ENCODE measurements at places on chromosomes 6 and 20.
A peak's percentile ranks its signal among the peaks of the same experiment; 100 is the strongest.

DNA sequence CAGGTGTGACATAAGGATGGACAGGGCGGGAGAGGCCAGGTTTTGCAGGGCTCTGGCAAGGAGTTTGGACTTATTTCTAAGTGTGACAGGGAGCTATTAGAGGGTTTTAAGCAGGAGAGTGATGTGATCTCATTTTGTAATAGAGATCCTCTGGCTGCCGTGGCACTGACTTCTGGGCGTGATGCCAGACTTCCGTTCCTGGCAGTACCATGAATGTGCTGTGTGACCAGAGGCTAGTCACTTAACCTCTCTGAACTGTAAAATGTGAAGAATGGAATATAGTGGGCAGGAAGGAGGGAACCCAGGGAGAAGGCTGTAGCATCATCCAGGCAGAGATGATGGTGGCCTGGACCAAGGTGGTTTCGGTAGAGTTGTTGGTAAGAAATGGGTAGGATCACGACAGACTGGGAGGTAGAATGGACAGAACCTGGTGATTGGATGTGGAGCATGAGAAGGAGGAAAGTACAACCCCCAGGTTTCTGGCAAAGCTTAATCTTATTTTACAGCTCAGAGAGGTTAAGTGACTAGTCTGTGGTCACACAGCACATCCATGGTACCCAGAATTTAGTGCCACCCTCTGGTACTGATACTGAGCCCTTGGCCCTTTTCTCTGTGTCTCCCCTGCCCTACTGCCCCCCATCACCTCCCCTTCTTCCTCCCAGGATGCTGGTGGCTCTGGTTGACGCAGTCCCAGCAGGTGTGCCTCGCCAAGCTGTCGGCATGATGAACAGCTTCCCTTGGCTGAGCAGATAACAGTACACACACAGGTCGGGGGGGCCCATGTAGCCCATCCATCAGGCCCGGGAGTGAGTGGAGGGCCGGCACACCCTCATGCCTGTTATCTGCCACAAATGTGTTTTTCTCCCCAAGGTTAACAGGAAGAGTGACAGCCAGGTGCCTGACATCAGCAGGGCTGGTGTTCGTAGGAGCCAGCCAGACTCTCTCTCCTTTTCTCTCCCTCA lies 52.9 kb upstream of the CTNNBL1 start:
- DNase-seq: no peak

DNA sequence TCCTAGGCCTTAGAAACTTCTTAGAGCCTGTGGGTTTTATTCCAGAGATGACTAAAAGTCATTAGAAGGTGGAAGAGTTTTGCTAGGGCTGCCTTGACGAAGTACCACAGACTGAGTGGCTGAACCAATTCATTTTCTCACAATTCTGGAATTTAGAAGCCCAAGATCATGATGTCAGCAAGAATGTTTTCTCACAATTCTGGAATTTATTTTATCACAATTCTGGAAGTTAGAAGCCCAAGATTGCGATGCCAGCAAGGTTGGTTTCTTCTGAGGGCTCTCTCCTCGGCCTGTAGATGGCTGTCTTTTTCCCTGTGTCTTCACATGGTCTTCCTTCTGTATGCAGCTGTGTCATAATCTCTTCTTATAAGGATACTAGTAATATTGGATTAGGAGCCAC lies 672.9 kb upstream of the MARCKS start:
- DNase-seq: no peak

DNA sequence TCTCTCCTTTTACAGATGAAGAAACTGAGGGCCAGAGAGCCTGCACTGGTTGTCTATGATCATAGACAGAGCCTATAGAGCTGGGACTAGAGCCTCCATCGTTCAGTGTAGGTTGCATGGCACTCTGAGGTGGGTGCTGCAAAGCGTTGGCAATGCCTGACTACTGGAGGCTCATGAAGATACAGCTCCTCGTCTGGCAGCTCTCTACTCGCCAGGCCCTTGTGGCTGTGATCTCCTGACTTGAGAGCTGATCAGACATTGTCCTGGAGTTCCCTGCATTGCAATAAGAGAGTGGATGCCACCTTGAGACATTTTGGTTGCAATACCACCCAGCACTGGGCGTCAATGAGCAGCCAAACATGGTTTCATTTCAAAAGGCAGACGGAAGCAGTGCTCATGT lies 270.1 kb upstream of the ARID1B start:
- DNase-seq: no peak

GRCh38 chr6:90004511-90004910 lies 110.2 kb downstream of the GJA10 start:
- DNase-seq: no peak

DNA sequence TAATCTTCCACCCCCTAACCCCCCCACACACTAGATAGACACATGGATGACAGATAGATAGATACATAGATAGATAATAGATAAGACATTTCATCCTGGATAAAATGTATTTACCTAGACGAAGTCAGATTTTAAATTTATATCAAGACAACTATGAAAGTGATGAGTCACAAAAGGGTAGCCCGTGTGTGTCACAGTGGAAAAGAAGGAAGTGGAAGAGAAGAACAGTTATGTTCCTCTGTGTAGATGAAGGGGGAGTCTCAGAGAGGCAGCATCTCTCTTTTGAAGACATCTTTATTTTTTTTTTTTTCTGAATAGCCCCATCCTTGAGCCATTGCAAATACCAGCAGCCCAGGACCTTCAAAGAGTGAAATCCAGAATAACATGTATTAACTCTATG lies 121.7 kb upstream of the VGLL2 start:
- DNase-seq: no peak

DNA sequence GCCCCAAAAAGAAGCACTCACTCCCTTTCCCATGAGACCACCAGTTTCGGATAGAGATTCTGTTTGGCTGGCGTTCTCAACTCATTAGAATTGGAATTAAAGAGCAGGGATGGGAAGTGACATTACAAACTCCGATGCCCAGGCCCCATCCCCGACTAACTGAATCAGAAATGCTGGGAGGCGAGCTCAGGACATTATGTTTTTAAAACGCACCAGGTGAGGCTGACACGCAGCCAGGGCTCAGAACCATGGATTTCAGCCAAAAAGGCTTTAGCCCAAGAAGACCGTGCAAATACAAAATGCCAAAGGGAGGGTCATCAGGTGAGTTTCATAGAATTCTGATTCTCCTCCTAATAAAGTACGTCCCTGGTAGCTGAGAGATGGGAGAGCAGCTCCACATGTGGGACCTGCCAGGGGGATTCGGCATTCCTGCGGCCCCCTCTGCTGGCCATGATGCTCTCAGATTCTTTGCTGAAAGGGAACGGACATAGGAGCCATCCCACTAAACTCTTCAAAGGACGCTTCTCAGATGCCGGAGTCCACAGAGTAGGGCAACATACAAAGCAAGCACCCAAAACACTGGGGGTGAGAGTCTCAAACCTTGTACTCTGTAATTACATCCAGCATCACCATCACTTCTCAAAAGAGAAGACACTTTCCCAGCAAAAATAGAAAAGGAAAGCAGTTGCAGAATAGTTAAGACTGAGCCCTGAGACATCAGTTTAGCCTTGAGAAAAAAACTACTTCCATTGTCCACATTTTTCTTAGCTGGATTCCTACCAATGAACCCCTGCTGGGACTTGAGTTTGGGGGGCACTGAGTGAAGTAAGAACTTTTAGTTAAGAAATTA lies 205.2 kb downstream of the BMP7 start:
- DNase-seq: peak; percentile 70

- peak; percentile 85 for DNase-seq
Measured at GRCh38 chr20:33862709-33863403, 51.7 kb downstream of the CHMP4B start.

- DNase-seq: no peak
Measured at GRCh38 chr6:143549221-143549948, 37.9 kb upstream of the FUCA2 start.

DNA sequence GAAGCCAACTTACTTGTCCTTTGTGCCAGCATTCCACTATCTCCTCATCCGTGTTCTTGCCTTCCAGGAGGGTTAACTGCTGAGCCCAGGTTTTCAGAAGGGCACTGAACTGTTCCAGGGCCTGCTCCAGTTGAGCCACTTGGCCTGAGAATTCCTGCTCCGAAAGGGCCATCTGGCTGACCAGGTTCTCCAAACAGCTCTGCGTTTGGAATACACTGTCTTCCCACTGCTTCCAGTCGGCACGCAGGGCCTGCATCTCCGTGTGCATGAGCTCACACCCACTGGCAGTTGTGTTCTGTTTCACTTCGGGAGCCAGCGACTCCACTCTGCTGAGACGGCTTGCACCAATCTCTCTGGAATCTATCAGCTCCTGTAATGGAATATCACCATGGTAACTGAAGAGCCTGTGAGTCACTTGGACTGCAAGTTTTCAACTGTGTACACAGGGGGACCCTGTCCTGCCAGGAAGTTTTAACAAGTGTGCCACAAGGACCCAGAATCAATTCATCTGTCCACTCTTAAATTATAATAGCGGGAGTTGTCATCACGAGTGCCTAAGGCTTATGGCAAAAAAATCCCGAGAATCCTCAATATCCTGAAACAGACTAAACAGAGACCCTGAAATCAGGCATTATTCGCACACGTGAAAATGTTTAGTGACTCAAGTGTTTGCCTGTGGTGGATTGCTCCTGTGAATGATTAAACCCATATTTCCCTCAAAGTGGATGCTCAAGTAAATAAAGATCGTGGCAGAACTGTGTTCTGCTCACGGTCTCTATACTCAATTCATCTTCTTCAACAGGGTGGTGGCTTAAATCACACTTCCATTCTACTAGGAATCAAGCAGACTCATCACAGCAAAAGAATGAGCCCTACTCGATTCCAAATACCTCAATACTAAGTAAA lies 255.9 kb downstream of the SYNE1 start:
- DNase-seq: peak; percentile 94

GRCh38 chr6:150496629-150497028 lies 103.1 kb upstream of the PLEKHG1 start:
- no peak for DNase-seq

DNA sequence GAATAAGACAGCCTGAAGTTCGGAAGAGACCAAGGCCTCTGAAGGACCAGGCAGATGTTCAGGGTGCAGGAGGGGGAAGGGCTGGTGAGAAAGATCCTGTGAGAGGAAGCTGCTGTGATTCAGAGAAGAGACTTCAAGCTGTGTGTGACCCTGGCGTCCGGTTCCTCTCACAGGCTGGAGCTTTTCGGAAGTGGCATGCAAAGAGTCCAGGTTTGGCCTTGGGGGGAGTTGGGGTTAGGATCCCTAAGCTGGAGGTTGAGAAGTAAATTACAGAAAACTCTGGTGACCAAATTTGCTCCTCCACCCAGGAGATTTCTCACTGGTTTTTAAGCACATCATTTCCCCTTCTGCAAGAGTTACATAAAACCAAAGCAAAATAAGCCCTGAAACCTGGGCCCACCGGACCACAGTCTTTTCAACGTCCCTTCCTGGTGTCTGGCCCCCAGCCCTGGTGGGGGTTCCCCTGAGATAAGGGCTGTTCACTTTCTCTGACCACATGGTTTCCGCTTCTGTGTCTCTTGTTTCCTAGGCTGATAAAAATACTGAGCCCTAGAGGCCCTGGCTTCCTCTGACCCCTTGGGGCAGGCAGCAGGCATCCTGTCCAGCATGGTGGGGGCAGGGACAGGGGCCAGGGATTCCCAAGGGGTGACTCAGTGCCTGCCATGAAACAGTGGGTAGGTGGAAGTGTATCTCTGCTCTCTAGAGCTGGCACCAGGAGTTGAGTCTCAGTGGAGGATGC lies 12.0 kb upstream of the LTA start:
- peak; percentile 63 for DNase-seq

GRCh38 chr6:140317950-140318349 lies 943.5 kb upstream of the CITED2 start:
- no peak for DNase-seq

DNA sequence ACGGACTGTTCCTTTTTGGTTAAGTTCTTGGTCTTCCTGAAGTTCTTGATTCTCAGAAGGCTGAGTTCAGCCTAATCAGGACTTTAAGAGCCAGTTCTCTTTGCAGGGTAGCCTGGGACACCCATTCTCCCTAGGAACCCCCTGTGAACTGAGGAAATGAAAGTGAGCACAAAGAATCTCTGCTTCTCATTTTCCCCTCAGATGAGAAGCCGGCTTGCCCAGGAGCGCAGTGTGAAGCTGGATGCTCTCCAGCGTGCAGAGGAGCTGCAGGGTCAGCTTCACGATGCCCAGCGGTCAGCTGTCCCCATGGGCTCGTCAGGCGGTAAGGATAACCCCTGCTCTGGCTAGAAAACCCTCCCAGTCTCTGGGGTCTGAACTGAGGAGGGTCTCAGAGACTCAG lies 34.0 kb downstream of the CD164 start:
- DNase-seq: no peak
